GM18507 (cell line): ENCODE measurements at places on chromosomes 11 and 22.
A peak's percentile ranks its signal among the peaks of the same experiment; 100 is the strongest.

DNA sequence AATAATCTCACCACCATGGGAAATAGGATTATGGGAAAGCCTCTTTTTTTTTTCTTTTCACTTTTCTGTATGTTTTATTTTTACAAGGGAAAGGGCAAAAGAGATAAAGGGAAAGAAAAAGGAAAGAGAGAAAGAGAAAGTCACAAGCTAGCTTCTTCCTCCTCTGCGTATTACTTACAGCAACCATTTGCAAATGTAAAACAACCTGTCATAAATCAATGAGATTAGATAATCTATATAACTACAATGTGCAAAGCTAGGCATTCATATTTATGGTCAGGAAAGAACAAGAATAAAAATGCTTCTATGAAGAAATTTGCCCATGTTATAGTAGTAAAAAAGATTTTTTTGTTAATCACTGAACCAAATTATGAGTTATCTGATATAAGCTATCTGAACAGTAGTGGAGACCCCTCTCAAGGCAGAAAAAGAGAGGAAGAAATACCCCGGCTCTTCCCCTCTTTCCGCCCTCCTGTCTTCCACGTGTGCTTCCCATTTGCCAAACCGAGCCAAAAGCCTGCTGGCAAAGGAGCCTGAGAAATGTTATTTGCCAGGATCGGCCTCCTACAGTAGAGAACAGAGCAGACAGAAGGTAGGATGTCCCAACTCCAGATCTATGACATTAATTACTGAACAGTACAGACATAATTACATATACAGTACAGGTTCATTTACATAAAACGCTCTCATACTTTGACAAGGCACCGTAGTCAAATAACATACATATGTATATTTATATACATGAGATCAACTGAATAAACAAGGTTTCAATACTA, 50.2 kb downstream of the ARHGAP32 start:
- no peak for DNase-seq

GRCh38 chr11:615504-616319, at the start of gene IRF7:
IRF7 (minus strand) TSS chr11:615950; CDS start chr11:615364, 586 bp downstream.
- DNase-seq = peak; percentile 87

- DNase-seq = no peak
These were observed 32.7 kb upstream of the GNB1L start for GRCh38 chr22:19887256-19887985.

DNA sequence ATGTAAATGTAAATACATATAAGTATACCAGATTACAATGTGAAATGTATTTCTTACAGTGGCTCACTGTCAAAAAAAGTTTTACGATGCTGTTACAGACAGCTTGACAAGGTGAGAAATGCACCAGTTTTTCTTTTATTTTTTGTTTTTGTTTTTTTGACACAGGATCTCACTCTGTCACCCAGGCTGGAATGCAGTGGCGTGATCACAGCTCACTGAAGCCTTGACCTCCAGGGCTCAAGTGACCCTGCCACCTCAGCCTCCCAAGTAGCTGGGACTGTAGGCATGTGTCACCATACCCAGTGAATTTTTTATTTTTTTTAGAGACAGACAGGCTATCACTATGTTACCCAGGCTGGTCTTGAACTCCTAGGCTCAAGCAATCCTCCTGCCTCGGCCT, 9.2 kb downstream of the CCDC73 start:
- DNase-seq = no peak

DNA sequence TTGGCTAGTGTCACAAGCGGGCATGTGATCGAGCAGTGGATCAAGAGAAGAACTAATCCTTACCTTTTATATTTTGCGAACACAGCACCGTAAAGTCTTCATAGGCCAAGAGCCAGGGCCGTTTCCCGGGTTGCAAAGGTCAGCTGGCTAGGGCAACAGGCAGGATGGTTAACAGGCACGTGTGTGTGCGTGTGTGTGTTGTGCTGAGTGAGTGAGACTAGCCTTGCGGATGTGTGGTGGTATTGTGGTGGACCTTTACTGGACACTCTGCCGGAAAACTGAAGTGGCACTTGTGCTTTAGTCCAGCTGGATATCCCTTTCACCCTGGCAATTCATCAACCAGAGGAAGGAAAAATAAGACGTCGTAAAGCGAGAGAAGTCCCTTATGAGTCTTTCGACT, 176.7 kb downstream of the BCR start:
- no peak for DNase-seq

GRCh38 chr11:123478352-123478987, 48.4 kb downstream of the GRAMD1B start:
- DNase-seq = no peak

DNA sequence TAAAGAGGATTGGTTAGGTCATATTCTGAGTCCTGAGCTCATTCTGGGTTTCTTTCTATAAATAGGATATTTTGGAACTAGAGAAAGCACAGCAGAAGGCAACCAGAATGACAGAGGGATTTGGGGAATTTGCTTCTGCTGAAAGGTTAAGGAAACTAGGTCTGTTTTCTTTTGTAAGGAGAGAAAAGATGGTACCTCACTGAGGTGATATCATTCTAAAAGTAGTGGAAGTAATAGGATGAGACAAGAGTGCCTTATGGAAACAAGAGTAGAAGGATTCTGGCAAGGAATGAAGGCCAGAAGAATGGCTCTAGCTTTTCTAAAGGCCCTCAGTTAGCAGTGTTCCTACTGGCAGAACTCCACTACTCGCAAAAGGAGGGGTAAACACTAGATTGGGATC, 26.7 kb upstream of the BDNF start:
- no peak for DNase-seq

DNA sequence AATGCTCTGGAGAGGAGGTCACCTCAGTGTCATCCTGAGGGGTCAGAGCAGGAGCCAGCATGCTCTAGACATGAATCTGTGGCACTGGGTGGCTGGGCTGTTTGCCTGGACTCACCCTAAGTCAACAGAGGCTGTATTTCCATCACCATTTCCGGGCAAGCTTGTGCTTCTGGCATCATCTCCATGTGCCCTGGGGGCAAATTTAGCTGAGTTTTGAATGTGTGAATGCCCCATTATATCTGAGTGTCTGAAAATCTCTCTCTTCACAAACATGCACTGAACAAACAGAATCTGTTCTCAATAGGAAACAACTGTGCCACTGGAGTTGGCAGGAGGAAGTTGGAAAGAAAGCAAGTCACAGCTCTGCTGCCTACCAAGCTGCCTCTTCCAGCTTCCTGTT, 356.2 kb downstream of the GRM5 start:
- DNase-seq = no peak

GRCh38 chr11:42786981-42787380, 524.8 kb upstream of the API5 start:
- no peak for DNase-seq

DNA sequence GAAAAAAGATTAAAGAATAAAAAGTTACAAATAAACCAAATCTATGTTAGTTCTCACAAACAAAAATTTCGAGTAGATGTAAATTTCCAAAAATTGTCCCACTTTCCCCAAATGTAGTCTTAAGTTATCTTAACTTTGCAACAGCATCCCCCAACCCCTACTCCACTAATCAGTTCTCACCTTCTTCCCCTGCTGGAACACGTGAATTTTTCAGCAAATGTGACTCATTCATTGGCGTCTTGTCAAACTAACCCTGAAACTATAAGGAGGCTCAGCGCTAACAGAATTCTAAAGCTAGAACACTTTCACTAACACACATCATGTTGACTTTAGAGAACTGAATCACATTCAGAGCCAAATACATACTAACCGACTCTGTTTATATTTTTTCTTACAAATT, 46.1 kb downstream of the PHF21A start:
- no peak for DNase-seq

DNA sequence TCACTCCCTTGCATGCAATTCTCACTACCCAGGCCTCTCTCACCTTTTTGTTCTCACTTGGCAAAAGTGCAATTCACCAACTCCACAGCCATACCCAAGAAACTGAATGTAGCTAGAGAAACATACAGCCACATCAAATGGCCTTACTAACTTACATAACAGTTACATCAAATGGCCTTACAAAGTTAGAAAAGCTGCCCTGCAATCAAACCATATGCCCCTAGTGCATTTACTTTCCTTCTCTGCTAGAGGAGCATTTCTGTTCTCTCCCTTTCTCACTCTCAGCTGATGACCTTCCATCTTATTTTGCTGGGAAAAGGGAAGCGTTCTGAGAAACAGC, 10.3 kb downstream of the PRCP start:
- DNase-seq = no peak

DNA sequence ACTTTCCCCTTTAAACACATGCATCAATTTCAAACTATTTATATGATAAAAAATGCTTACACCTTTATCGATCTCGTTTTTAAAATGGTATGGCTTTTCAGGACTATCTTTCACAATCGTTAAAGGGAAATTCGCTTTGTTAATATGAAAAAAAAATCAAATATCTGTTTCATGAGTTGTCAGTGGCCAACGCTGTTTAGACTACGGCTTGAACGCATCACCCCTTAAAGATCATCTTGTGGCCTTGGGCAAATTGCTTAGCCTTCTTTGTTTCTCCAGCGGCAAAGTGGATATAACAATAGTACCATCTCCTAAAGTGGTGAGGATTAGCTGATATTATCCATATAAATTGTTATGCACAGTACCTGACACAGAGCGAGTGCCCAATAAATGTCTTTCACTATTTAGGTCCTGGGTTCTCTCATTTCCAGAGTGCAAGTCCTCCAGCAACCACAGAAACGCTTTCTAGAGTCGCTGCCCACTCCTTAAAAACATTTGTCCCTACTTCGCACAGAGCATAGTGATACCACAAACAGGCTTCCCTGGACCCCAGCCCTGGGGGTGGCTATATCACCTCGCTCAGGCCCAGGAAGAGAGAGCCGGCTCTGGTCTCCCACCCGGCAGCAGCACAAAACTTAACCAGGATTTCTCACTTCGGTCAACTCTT, 904 bp downstream of the SLC35F2 start:
- no peak for DNase-seq

- DNase-seq = no peak
These were observed 593 bp downstream of the FAM118B start for GRCh38 chr11:126212089-126212660.

DNA sequence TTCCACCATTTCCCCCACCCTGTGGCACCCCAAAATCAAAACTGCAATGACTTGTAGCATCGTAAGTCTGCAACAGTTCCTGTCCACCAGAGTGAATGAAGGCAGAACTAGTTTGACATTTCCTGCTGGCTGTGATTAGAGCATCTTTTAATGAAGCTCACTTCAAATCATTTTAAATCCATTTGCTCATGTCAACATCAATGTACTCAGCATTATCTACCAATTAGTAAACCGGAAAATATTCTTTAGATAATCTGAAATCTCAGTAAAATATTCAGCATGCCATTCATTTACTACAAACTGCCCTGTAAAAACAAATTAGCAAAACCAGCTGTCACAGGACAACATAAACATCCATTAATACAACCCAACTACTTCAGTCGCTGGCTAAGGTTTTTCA, 38.1 kb downstream of the CADM1 start:
- DNase-seq = no peak

- no peak for DNase-seq
These were observed 169.5 kb downstream of the EFCAB6 start for GRCh38 chr22:43642319-43643206.

DNA sequence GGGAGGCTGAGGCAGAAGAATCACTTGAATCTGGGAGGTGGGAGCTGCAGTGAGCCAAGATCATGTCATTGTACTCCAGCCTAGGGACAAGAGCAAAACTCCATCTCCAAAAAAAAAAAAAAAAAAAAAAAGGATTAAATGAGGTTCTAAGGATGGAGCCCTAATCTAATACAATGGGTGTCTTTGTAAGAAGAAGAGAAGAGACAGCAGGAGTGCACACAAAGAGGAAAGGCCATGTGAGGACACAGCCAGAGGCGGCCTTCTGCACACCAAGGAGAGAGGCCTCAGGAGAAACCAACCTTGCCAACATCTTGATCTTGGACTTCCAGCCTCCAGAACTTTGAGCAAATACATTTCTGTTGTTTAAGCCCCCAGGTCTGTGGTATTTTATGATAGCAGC, 66.6 kb upstream of the CECR2 start:
- DNase-seq = no peak

DNA sequence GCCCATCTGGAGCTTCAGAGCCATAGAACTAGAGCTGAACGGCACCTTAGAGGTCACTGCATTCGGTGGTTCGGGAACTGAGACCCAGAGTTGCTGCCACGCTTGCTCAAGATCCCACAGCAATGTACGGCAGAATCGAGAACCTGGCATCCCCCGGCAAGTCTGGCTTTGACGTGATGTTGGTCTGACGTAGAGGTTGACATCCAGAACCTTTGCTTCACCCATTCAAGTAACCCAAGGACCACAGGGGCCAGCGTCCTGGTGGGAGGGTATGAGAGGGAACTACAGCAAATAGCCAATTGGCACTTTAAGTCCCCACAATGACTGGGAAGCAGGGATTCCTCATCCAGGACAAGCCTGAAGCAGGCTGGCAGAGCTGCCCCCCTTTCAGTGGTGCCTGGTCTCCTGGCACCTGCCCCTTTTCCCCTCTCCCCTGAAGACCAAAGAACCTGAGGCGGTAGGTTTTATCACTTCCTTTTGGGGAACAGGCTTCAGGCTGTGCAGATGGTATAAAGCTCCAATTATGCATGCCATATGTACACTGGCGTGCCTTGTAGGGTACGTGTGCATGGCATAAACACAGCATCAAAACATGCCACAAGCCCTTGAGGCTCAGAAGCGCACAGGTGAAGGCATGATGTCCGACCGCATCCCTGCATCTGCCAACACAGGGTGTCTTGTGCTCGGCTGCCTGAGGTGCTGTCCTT, 15.3 kb upstream of the TEF start:
- no peak for DNase-seq

DNA sequence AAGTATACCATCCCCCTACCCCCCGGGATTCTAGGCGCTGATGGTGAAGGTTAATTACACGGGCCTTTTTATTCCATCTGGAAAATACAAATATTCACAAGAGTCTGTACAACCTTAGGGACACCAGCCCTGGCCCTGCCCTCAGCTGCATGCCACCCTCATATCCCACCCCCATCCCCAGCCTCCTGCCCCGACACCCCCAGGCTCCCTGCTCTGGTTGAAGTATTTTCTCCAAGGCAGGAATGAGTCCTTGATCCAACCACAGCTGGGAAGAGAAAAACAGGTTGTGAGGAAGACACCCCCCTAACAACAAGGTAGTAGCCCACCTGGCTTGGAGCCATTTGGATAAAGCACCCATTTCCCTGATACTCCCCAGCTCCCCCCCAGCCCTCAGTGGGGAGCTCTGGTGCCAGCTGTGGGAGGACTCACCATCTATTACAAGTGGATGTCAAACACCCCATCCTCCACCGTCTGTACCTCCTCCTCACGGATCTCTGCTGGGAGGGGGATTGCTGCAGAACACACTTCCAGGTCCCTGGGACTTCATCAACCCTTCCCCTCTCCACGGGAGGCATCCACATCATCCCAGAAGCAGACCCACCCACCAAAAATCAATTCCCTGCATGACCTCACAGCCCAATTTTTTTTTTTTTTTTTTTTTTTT, 4.0 kb upstream of the NRXN2 start:
- DNase-seq = no peak

- no peak for DNase-seq
These were observed 86.0 kb downstream of the CCDC81 start for GRCh38 chr11:86460461-86461385.
